ENCODE measurements at places on chromosomes 12 and 14. TPM values are rescaled to one million over a fixed set of nuclear protein-coding genes. Genes with fewer than 3 reads are reported as not detected.

GRCh38 chr12:69000074-69000473, 67.1 kb upstream of the CPM start:
- no peak overlapping the region for H3K27ac ChIP-seq
- H3K4me1 ChIP-seq = no peaks in the 10 kb centered on the region
- no peak for DNase-seq
- H3K27me3 ChIP-seq = no peaks in the 10 kb centered on the region

The KCNC2 gene
- total RNA-seq = not detected

DNA sequence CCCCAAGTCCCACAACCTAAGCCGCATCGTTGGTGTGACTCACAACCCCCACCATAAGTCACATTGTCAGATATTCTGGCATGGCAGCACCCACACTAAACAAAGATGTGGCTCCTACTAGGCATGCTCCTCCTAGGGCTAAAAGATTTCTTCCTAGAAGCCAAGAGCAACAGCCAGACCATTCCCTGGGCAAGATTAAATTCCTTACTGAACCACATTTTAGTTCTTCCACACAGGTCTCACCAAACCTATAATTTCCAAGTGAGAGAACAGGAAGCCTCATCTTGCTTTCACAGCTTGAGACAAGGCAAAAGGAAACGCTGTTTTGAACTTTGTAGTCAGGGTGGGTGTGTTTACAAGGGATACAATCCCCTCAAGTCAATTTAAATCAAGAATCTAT, 632.8 kb downstream of the DIO2 start:
- no peaks in the 10 kb centered on the region for H3K4me1 ChIP-seq
- H3K36me3 ChIP-seq = no peaks in the 10 kb centered on the region
- no peak overlapping the region for H3K27ac ChIP-seq
- no peak for DNase-seq
- no peak overlapping the region for H3K4me3 ChIP-seq

The TCL1A gene
- total RNA-seq = not detected

The KRT86 gene
- not detected for total RNA-seq

The ENDOU gene
- total RNA-seq = not detected

The C14orf93 gene
- total RNA-seq = 3.1 TPM

DNA sequence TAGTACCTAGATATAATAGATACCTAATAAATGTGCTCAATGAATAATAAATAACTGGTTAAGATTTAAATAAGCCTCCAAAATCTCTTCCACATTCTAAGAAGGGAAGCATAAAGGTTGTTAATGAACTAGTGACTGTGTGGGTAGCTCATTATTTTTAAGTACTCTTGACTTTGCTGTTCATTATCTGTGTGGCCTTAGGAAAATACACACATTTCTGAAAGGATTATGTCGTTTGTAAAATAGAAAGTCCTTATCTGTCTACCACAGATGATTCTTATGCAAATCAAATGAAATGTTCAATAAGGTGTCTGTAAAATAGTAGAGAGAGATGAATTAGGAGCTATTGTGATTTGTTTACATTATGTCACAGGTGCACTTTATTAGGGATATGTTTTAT, 119.5 kb downstream of the LRRK2 start:
- H3K27me3 ChIP-seq = no peaks in the 10 kb centered on the region
- no peak overlapping the region for H3K27ac ChIP-seq
- H3K36me3 ChIP-seq = no peaks in the 10 kb centered on the region
- no peak overlapping the region for H3K4me3 ChIP-seq
- no peak for DNase-seq

The GPRC5A gene
- 0.39 TPM for total RNA-seq

DNA sequence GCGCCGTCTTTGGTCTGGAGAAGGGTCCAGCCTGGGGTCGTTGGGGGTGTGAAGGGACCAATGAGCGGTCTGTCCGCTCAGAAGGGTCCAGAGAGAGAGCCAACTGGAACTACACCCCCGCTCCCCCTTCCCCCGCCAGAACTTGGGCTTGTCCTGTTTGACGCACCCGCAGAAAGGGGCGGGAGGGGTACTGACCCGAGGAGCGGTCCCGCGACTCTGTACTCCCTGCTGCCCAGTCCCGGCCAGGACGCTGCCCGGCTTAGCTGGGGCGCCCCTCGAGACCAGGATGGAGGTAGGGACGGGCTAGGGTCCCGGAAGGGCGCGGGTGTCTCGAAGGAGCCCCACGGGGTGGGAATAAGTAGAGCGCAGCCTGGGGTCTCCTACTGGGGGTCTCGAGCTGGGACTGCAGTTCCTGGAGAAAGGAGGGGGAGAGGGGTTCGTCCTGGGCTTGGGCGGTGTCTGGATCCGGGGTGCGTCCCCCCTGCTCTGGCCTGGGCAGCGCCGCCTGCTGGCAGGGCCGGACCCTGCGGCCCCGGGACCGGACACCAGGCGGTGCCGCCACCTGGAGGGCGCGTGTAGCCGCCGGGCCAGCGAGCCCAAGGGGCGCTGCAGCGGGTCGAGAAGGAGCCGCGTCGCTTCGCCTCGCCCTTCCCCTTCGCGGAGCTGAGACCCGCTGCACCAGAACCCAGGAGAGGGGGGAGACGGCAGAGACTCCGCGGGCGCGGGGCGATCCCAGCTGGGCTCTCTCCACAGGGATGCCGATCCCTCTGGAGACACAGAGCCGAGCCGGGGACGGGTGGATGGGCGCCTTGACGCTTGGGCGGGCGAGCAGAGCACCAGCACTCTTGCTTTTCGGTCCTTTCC, 3.8 kb upstream of the CACNB3 start:
- peak overlapping the region; percentile 72 for H3K27ac ChIP-seq
- H3K4me3 ChIP-seq = peak overlapping the region; percentile 87
- H3K36me3 ChIP-seq = no peaks in the 10 kb centered on the region

All from right lobe of liver (tissue), 6 donors.